T-helper 1 cell treated with Interleukin-12 subunit alpha and Interleukin-12 subunit beta and Interleukin-4 antibody, amounts not matched to agents 30 ng/mL and 1 ng/mL, for 36 hours (primary cell): ENCODE measurements at places on chromosomes 16 and 17. TPM values are rescaled to one million over a fixed set of nuclear protein-coding genes. Genes with fewer than 3 reads are reported as not detected.

Gene ZNF624
- 3.8 and 4.4 TPM in 2 replicates for total RNA-seq

Gene TAC4
- not detected in 2 replicates for total RNA-seq

Gene AANAT
- not detected in 2 replicates for total RNA-seq

Gene CD300LF
- total RNA-seq, result not detected in 2 replicates

Gene SERPINF2
- 0.91 and 0.93 TPM in 2 replicates for total RNA-seq

Gene ENPP7
- total RNA-seq, result not detected in 2 replicates

Gene DHRS7C
- not detected in 2 replicates for total RNA-seq

Gene SMPD3
- 8.8 and 9.4 TPM in 2 replicates for total RNA-seq

Gene HSD17B1
- 0.34 and 0.59 TPM in 2 replicates for total RNA-seq

Gene BAIAP3
- 1.4 and 1.8 TPM in 2 replicates for total RNA-seq

Gene TRAPPC2L
- total RNA-seq, result 50.0 and 63.3 TPM in 2 replicates

Gene SGCA
- 0.54 and 1.0 TPM in 2 replicates for total RNA-seq

Gene KRTAP2-2
- not detected in 2 replicates for total RNA-seq

Gene BICDL2
- 0.51 and 0.61 TPM in 2 replicates for total RNA-seq

Gene SPATA32
- total RNA-seq, result 0.37 and 0.44 TPM in 2 replicates

Gene GAST
- not detected in 2 replicates for total RNA-seq

Gene SLC39A11
- 27.5 and 27.9 TPM in 2 replicates for total RNA-seq

Gene TSPOAP1
- 77.0 and 83.1 TPM in 2 replicates for total RNA-seq

Gene CBFB
- 216 and 221 TPM in 2 replicates for total RNA-seq

Gene TBKBP1
- 7.1 and 8.0 TPM in 2 replicates for total RNA-seq
